A549 treated with dexamethasone at 1 μM for 4 hours (cell line): ENCODE measurements at places on chromosomes 2 and 18. TPM values are rescaled to one million over a fixed set of nuclear protein-coding genes. Genes with fewer than 3 reads are reported as not detected.

Gene PECR
- 13.0 to 16.9 TPM (median 15.5 TPM) in 5 replicates for total RNA-seq

Gene CD8B2
- not detected in 5 replicates for total RNA-seq

Gene SERPINB3
- total RNA-seq = 0.06 to 0.16 TPM (median 0.10 TPM) in 5 replicates

Gene KRTCAP3
- total RNA-seq = 0.39 to 0.87 TPM (median 0.45 TPM) in 5 replicates

Gene UGT1A3
- 0.06 to 0.18 TPM (median 0.11 TPM) in 3 of 5 replicates, not detected in the others for total RNA-seq

Gene ERFE
- total RNA-seq = 4.8 to 7.9 TPM (median 7.4 TPM) in 5 replicates
